NCI-H1092 (cell line): ENCODE measurements at places on chromosomes 6 and 20.

- no peak for DNase-seq
These were observed 655.0 kb upstream of the HS3ST5 start for GRCh38 chr6:114997813-114998292.

DNA sequence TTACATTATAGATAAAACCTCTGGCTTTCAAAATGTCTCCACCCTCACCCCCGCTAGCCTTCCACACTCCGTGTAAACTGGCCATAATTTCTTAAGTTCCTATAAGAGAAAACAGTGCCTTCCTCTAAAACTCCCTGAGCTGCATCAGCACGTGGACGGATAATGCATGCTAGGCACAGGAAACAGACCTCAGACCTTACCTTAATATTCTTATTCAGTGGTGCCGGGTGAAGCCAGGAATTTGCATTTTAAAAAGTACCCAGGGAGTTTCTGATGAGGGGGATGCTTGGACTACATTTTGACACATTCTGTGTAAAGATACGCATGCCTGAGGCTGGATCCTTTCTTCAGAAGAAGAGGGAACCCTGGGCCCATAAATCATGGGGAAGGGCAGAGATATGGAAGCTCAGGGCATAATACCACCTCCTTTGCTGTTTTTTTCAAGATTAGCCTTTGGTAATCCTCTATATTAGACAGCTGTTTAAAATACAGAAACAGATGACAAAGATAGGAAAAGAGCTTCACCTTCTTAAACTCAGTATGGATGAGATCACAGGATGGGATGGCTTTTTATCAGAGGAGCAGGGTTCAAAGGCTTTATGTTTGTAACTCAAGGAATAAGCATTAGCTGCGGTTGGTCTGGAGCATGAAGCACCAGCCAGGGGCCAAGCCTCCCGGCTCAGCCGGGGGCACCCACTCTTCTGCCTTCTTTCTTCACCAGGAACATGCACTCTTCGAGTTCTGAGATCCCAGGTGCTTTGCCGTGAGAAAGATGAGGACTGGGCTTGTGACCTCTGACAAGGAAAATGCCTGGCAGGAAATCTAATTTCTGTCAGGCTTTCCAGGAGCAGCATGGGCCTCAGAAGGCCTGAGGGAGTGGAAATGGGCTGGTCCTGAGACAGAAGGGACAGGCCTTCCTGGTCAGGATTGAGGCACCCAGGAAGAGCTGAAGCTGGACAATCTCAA is 218.1 kb upstream of the SOX4 start:
- no peak for DNase-seq

- no peak for DNase-seq
These were observed 7.5 kb upstream of the APCDD1L start for GRCh38 chr20:58522666-58523065.

DNA sequence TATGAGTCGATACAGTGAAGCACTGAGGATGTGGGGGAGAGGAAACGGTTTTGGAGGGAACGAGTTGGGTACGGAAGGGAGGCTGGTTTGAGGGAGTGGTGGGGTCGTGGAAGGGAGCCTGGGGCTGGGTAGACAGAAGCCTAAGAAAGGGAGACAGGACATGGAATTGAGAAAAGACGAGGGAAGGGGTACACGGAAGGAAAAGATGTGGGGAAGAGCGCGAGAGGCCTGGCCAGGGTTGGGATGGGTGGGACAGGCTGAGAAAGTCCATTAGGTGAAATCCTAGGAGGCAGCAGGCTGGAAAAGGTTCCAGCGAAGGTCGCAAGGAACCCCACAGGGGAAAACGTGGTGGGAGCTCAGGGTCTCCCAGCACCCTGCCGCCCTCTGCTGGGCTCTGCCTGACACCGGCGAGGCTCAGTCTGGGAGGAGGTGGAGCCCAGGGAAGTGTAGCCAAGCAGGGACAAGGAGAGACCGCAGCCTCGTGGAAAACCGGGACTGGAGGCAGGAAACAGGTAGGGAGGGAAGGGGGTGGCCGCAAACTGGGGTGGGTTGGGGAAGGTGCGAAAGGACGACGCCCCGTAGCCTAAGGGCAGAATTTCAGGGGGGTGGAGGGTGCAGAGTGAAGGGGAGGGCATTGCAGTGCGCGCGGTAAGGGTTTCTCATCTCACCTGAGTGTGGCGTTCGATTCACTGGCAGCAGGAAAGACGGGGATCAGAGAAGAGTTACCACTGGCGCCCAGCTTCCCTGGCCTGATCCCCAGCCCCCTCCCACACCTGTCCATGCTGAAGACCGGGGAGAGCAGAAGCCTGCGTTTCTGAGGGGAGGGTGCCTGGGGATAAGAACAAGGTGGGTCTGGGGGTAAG is 4.3 kb downstream of the GABBR1 start:
- peak; percentile 55 for DNase-seq

DNA sequence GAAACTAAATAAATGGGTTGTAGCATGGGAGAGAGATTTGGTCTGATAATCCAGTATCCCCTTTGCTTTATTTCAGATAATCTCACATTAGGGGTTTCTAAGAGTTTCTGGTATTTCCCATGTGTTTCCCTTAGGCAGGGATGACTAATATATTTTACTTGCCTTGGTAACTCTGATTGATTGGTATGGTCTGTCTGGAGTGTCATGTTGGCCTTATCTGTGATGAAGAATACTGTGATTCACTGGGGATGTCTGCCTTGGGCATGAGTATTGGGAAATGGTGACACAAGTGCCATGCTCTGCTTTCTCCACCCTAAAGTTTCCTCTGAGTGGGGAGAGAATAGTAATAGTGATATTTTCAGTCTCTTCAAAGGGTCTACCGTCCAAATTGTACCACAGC is 10.1 kb downstream of the SLC22A2 start:
- DNase-seq: no peak

DNA sequence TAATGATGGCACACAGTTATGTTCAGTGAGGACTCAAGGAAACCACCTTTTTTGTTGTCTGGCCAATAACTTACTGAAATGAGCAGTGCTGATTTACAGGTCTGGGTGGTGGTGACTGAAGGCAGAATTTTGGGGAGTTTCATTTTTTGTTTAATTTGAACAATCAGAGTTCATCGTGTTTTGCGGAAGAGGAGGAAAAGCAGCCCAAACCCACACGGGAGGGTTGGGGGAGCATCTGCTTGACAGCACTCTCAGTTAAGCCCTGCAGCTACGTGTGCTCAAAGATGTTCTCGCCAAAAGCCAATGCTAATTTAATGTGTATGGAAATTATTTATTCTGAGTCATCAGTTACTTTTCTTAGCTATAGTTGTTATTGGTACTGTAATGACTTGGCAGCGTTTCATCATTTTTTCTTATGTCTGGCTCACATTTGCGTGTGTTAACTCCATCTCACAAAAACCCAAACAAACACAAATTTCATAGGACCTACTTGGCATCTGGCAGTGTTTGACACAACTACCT is 89.2 kb downstream of the UST start:
- DNase-seq: no peak

DNA sequence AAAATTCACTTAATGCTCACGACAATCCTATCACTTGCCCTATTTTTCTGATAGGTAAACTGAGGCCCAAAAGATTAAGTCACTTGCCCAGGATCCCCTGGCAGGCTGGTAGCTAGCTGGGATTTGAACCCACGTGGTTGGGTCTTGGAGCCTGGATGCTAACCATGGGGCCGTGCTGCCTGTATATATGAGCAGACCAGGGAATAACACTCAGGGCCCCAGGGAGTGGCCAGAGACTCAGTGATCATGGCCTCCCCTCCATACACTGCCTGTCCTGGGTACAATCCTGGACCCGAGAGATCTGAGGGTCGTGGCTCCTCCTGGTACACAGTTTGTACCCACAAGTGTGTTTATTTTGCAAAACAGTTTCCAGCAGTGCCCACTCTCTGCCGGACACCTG is 116.9 kb upstream of the PTPN1 start:
- no peak for DNase-seq

- no peak for DNase-seq
These were observed 172.4 kb downstream of the BCAS1 start for GRCh38 chr20:53897884-53898555.

DNA sequence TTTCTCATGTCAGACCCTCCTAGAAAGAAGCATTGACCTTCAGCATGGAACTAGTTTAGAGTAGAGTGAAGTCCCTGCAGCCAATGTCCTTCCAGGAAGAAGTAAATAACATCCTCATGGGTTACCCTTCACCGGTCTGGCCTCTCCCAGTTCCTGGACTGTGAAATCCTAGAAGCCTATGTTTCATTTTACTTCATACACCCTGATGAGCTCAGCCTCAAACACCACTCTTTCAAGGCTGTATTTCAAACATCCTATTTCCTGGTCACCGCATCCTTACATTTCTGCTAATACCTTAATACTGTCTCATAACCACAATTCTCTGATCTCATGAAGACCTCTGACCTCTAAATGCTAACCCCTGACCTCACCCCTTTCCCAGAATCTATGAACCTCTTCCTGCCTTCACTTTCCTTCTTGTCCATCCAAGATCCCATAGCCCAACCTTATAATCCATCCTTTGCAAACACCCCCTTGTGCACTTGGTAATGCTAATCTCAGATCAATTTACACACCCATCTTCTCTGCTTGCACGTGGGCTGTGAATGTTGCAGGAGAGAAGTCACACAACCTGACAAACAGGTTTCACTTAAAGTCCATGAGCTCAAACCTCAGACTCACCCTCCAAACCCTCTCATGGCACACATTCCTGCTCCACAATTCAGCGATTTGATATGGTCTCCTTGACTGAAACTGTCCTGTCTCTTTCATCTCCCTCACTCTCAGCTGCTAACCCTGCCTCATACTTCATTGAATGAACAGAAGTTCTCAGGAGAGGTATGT is 30.2 kb downstream of the SLC2A10 start:
- no peak for DNase-seq

- DNase-seq: no peak
These were observed 83.4 kb downstream of the TXNDC5 start for GRCh38 chr6:7827142-7827541.

GRCh38 chr6:80689716-80690395 is 583.4 kb downstream of the BCKDHB start:
- no peak for DNase-seq

DNA sequence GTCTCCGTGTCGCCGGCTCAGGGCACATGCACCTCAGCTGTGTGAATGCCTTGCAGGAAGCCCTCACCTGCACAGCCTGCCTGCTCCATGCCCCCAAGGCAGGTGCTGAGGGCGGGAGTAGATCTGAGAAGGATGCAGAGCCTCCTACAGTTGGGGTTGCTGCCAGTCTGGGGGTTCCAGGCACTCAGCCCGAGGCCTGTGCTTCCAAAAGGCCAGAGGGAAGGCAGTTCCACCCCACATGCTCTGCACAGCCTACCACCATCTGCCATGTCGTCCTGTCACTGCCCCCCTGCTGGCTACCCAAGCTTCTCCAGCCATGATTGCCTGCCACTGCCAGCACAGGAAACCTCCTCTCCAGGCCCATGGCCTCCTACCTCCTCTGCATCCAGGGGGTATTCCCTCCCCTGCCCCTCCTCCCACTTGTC is 19.3 kb downstream of the ACSS1 start:
- no peak for DNase-seq

- no peak for DNase-seq
These were observed 1.7 kb upstream of the SCAF8 start for GRCh38 chr6:154731296-154732218.

DNA sequence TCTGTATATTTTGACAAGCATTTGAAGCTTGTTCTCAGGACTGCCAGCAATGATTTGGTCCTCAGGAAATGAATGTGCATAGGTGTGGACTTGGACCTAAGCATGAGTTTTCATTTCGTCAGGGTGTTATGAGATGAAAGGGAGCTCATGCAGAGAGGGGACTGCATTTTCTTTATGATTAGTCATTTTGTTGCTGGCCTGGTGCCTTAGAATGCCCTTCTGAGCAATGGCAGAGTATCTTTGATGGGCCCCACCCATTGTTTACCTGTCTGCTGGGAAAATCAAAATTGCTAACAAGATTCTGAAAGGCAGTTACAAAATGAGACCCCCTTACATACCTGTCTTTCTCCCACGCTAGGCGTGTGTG is 51.5 kb upstream of the MTHFD1L start:
- no peak for DNase-seq

DNA sequence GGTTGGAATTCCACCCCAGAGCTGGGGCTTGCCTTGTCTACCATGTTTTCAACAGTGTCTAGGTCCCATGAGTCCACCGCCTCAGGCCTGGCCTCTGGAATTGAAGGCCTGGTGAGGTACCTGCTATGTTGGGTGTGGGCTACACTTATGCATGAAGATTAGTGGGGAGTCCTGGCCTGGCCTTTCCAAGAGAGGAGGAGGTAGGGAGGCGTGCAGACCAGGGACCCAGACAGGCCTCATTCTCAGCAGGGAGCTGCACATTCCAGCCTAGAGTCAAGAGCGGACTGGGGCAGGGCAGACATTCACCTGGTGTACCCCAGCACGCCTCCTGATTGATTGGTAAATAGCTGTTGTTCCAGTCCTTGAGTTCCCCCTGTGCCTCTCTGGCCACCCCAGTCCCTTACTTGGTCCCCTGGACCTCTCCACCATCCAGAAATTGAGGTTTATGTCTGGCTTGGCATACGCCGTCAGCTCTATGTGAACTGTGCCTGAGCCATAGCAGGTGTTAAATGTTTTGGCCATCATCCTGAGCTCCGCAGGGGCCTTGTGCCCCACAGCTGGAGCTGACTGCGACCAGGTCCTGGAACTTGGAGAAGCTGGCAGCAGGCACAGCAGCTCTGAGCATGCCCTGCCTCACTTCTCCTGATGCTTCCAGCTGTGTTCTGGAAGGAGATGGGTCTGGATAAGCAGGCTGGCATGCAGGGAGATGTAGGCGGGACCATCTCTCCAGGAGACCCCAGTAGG is 8.2 kb upstream of the VEGFA start:
- DNase-seq: no peak

- DNase-seq: peak; percentile 42
These were observed 269.6 kb downstream of the GRIK2 start for GRCh38 chr6:101663100-101663499.

GRCh38 chr6:168565112-168565511 is 124.1 kb downstream of the SMOC2 start:
- DNase-seq: no peak

GRCh38 chr6:147563472-147563871 is 55.0 kb downstream of the SAMD5 start:
- no peak for DNase-seq
